T-cell (primary cell): ENCODE measurements at places on chromosomes 4 and X. TPM values are rescaled to one million over a fixed set of nuclear protein-coding genes. Genes with fewer than 3 reads are reported as not detected.

DNA sequence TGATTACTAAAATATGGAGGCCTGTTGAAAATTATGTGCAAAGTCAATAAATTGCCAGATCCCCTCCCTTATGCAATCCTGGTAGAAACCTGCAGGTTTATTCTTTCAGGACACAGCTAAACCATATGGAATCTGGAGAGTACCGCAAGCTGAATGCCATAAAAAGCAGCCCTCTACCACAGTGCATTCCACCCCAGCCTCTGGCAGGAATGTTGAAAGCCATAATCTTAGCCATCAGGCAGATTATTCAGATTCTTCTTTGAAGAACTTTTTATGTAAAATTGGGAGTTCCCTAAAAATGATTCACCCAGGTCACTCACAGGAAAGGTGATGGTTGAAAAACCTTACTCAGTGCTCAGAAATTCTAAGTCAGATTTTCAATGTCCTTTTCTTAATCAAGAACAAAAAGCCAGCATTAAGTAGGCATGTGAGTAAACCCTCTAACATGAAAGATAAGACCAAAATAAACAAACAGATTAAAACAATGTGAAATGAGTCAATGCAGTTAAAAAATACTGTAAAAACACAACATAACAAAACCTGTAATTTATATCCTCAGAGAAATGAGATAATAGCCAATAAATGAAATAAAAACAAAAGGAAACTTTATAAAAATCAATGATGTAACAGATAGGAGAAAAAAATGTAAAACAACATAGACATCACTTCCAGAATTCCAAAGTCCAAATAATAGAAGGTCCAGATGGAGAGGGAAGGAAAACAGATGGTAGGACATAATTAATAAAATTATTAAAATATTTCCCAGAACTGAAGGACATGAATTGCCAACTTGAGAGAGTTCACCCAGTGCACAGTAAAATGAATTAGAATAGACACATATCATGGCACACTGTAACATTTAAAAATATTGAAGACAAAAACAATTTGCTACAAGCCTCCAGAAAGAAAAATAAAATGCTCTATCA lies 226.9 kb downstream of the FSTL5 start:
- no peak for DNase-seq

DNA sequence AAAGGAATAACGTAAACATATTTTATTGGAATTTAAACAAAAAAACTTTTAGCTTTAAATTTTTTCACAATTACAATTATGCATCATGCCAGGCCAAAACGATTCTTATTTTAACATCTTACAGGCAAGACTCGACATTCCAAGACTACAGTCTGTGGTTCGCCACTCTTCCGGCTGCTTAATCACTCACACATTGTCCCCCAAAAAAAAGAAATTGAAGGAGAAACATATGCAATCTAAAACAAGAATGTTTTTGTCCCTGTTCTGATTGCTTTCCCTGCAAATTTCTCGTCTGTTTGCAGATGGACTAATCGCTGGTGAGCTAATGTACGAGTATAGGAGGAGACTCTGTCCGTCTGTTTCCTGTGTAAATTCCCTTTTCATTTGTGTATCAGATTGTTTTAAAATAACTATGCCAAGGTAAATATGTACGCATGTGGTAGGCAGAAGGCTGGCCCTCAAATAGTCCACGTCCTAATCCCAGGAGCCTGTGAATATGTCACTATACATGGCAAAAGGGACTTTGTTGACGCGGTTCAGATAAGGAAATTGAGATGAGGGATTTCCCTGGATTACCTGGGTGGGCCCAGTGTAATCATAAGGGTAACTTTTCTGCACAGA lies 37.7 kb upstream of the MTNR1A start:
- DNase-seq, result no peak

DNA sequence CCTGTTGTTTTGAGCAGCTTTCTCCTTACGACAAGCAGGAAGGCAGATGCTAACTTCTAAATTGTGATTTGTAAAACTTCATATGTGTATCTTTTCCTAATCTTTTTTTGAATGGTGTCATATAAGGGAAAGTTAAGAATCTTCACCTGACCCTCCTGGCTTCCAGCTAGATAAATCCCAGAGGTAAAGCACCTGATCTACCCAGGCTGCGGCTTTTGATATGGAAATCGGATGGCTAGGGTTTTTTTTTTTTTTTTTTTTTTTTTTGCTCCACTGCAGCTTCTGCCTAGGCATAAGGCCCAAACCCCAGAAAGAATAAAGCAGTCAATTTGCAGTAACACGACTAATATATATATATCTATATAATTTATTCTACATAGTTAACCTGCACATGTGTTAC lies 10.0 kb downstream of the MAB21L2 start:
- DNase-seq, result no peak

DNA sequence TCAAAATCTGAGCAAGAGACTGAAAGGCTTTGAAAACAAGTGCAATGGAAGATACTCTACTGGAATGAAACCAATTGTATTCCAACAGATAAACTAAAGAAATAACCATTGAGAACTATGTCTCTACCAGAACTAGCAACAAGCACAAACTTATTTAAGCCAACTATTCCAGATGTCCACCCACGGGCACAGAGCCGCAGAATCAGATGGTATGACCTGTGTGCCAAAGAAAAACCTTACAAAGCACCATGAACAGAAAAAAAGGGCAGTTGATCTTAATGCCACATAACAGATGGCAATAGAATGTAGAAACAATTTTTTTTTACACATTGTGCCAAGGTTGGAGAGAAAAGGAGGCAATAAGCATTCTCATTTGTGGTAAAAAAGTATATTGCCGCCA lies 269.3 kb upstream of the ADGRL3 start:
- DNase-seq, result no peak

- DNase-seq, result no peak
Measured at GRCh38 chr4:128525992-128526630, 238.5 kb upstream of the PGRMC2 start.

The PFKFB1 gene
- 0.61 TPM for total RNA-seq
